ENCODE measurements at places on chromosomes 2 and 18.

- no peak for DNase-seq
These were observed 108.1 kb downstream of the ARHGEF33 start for GRCh38 chr2:38997781-38998180.

DNA sequence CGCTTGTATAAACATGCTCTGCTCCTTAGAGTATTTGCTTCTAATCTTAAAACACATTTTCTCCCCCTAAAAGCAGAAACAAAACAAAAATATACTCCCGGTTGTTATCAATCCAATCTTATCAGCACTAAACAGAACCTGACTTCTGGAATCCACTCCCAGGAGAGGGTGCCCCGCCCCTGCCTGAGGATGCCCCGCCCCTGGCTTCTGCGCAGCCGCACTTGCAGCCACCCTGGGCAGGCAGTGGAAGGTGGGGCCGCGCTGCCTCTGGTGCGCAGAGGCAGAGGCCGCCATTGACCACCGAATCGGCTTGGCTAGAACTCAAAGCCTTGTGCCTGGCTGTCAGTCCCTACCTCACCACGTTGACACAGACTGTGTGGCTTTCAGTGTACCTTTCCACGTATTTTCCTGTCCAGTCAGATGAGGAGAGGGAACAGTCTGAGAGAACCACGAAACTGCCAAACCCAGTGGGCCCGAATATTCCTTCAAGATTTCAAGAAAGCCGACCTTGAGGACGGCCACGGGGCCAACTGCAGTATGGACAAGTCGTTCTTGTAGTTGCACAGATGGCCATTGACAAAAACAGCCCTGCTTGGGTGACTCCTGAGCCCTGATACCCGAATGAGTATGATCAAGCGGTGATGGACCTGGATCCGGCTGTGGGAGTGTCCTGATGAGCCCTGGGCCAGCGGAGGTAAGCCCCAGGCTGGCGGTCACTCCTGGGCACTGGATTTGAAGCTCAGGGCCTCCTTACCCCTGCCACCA lies 46.2 kb upstream of the ARHGAP28 start:
- no peak for DNase-seq

DNA sequence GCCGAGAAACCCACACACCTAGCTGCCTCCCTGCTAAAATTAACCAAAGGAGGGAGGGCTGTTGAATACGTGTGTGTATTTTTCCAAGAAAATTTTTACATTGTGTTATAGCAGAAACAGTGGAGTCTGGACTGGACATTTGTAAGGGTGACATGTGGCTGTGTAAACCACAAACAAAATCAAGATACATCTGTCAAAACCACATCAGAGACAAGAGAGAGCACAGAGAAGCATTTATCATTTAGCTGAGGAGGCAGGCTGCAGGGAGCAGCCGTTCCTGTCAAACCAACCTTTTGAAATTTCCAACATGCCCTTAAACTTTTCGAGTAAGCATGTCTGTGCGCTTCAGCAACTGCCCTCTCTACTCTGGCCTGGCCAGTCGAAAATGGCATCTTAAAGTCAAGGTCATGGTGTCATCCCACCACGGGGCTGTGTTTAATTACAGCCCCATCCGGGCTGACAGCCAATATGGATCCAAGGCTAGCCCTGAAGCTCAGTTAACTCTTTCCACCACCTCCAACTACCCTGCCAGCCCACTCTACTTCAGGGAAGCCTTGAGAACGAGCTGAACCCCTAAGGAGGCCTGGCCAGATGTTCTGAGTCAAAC lies 8.4 kb downstream of the BCL11A start:
- no peak for DNase-seq

GRCh38 chr2:231545105-231545902 lies 15.1 kb upstream of the NMUR1 start:
- DNase-seq, result no peak

- DNase-seq, result no peak
These were observed 68.1 kb downstream of the RBM43 start for GRCh38 chr2:151193576-151193975.

DNA sequence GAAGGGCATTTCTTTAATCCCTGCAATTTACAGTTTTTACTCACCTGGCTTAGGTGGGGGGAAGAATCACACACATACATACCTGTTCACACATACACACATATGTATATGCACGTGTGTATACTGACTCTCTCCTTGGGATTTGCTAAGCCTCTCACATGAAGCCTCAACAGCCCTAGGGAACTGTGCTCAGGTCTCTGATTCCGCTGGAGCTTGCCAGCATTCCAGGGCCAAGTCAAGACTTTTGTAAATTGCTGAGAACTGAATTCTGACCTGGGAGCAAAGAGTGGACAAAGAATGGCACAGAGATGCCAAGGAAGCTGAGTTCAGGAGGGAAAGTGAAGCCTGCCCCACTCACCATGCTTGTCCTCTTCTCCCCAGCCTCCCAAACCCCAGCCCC lies 177.3 kb downstream of the TMEM247 start:
- no peak for DNase-seq

DNA sequence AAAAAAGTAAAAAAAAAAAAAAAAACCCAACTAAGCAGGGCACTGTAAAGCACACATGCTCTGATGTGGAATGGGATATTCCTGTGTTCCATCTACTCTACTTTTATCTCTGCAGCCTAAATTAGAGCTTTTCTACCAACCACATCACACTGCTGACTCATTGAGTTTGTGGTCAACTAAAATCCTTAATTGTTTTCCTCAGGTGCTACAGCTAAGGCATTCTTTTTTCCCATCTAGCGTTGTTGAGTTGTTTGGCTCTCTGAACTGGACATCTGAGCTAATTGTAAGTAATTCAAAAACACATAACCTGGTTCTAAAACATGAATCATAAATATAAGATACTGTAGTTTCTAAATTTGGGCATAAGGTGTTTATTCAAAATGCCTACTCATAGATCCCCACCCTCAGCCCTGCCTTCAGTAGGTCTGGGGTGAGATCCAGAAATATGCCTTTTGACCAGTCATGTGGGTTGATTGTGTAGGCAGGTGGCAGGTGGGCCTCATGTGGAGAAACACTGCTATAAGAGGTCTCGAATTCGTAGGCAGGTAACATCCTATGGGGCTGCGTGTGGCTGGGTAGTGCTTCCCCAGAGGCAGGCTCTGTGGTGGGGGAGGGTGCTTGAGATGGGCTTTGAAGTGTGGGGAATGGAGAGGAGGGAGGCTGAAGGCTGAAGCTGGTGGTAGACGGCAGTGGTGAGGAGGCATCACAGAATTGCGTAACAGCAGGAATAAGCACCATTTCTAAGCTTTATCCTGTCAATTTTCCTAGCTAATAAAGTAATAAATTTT lies 27.2 kb downstream of the ANKRD29 start:
- DNase-seq, result no peak

DNA sequence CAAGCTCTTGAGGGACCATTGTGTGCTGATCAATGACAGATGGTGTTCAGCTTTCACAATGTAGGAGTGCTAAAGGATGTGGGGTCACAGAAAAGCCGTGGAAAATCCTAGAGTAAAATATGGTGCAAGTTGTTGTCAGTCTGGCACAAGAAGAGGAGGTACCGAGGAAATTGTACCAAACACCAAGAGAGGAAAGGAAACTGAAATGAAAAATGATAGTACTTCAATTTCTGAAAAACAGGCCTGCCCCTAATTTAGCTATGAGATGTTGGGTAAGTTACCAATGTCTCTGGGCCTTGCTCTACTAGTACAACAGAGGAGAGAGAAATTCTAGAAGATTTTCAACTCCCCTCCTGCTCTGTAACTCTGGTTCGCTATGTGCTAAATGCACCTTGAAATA lies 78.8 kb upstream of the PELI1 start:
- no peak for DNase-seq

DNA sequence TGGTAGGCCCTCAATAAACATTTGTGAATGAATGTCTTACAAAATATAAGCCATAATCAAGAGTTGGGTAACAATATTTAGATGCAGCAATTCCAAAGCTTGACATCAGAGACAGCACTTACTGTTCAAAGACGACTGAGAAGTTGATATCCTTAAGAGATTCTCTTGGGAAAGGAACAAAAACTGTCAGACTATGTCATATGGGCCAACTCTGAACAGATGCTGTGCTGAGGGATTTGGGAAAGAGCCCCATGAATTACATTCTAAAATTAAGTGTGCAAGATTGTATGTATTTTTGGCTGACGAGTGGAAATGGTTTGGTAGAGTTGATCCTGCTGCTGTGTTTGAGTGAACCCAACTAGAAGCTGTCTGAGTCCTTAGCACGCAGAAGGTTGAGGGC lies 250.7 kb upstream of the LINC00305 start:
- no peak for DNase-seq

DNA sequence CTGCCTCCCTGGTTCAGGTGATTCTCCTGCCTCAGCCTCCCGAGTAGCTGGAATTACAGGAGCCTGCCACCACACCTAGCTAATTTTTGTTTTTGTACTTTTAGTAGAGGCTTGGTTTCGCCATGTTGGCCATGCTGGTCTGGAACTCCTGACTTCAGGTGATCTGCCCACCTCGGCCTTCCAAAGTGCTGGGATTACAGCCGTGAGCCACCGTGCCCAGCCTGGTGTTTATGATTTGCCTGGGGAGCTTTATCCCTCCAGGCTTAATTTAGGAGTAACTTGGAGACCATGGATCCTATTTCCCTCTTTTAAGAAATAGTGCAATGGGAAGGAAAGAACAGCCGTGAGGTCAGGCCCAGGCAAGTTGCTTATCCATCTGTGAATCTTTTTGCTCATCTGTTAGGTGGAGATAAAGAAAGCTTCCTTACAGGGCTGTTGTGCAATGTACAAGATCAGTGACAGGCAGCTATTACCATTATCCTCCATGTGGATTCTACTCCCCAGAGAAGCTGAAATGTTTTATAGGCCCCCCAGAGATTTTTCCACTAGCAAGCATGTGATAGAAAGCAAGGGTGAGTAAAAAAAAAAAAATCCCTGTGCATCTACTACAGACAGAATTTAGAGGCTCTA lies 104.9 kb upstream of the MGAT5 start:
- no peak for DNase-seq

DNA sequence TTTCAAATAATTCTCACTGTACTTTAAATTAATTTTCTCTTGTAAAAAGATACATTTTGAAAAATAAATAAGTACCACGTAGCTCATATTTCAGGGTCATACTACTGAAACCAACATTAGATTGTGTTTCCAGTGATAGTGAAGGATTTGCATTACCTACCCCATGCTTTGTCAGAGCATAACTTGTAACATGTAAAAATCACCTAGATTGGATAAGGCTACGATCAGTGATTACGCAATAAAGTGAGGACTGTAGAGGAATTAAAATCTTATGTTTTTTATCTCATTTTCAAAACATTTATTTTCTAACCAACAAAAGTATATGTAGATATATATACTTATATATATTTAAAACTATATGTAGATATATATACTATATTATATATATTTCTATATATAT lies 89.4 kb upstream of the VRK2 start:
- DNase-seq, result no peak

- DNase-seq, result no peak
These were observed 47.9 kb downstream of the MBP start for GRCh38 chr18:77084688-77085035.

DNA sequence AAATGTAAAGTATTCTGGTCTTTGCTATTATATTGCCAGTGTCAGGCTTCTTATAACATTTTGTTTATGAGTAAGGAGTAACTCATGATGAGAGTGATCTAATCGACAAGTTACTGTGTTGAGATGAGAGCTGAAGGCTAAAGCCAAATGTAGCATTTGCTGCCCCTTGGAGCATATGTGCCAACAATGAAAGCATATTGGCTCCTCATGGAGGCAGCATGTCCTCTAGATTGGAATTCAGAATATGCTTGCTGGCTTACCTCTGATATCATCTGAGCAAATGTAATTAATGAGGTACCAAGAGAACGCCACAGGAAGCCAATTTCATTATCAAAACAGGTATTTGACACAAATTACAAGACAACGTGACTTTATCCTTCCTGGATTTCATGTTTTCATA lies 781.1 kb upstream of the FSHR start:
- no peak for DNase-seq

DNA sequence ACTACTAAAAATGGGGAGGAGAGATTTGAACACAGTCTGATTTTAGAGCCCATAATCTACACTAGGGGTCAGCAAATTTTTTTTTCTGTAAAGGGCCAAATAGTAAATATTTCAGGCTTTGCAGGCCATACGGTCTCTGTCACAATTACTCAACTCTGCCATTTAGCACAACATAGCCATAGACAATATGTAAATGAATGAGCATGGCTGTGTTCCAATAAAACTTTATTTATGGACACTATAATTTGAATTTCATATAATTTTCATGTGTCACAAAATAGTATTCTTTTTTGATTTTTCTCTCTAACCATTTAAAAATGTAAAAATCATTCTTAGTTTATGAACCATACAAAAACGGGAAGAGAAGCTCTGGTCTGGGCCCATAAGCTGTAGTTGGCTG lies 309.4 kb downstream of the GPD2 start:
- no peak for DNase-seq

DNA sequence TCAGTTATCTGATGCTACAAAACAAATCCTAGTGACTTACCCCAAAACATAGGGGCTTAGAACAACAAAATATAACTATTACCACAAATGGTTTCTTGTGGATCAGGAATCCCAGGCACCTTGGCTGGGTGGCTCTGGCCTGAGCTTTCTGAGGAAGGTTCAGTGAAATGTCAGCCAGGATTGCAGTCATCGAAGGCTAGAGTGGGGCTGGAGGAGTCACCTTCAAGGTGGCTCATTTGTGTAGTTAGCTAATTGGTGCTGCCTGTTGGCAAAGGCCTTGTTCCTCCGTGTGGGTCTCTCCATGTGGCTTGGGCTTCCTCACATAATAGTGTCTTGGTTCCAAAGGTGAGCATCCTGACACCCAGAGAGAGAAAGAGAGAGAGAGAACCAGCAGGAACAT lies 57.4 kb downstream of the COPS8 start:
- no peak for DNase-seq
